ENCODE measurements at places on chromosomes 16 and 17.

- DNase-seq: no peak
These were observed 22.2 kb downstream of the TAC4 start for GRCh38 chr17:49825645-49826044.

DNA sequence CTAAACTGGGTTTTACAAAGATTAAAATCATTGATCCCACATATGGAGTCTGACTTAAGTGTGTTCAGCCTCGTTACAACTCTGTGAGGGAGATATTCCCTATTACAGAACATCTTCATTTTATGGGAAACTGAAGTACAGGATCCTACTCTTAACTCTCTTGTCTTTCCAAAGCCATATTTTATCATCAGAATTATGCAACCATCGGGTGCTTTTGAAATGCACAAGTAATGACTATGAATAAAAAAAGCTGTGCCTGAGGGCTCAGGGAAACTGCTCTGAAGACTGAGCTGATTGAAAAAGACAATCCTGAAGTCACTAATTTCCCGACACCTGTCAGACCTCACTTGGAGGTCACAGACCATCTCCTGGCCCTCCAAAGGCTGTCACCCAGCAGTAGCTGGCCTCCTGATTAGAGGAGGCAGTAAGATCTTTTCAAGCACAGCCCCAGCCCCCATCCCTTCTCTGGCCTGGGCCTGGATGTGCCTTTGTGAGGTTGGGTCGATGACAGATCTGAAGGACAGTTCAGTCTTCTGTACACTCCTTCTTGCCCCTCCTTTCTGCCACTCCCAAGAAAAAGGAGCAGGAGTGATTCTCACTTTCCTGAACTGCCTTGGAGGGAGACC is 5.6 kb downstream of the AKAP1 start:
- DNase-seq: peak; percentile 72

DNA sequence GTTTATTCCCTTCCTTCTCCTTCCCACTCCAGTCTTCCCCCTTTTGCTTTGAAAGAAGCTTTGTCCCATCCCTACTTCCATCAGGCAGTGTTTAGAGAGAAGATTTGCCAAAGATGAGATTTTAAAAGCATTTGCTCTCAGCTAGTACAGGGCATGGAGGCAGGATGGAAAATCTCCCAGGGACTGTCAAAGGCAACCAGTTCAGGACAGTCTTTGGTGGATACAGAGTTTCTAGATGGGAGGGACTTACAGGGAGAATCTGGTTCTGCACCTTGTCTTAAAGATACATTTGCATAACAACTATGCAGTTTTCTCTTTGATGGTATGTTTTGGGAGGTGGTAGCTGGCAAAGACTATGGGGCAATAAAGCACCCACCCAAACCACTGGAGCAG is 26.2 kb downstream of the CHD9 start:
- no peak for DNase-seq

GRCh38 chr16:89175280-89176146 is 4.0 kb downstream of the CDH15 start:
- no peak for DNase-seq

DNA sequence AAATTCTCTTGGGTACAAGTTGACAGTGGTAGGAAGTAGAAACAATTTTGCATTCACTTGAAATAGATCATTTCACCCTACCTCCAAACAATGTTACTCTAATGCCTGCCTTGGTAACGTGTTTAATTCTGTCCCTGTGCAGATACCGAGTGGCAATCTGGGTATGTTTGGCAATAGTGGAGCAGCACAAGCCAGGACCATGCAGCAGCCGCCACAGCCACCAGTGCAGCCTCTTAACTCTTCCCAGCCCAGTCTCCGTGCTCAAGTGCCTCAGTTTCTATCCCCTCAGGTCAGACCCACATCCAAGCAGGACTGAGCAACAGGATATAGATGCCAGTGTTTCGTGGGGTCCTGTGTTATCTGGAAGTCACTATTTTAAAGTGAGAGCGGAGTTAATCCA is 49.3 kb downstream of the TMC6 start:
- DNase-seq: no peak

DNA sequence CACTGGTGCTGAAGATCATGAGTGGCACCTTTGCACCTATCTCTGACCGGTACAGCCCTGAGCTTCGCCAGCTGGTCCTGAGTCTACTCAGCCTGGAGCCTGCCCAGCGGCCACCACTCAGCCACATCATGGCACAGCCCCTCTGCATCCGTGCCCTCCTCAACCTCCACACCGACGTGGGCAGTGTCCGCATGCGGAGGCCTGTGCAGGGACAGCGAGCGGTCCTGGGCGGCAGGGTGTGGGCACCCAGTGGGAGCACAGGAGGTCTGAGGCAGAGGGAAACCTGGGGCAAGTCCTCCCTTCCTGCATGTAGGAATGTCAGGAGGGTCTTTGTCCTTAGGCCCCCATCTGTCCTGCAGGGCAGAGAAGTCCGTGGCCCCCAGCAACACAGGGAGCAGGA is 6.5 kb upstream of the TRAF4 start:
- no peak for DNase-seq

- no peak for DNase-seq
These were observed 15.0 kb upstream of the GSE1 start for GRCh38 chr16:85598141-85598540.

- no peak for DNase-seq
These were observed 405.6 kb upstream of the TOM1L1 start for GRCh38 chr17:54494721-54495715.

GRCh38 chr17:76658242-76658662 is 14.7 kb upstream of the ST6GALNAC1 start:
- no peak for DNase-seq

GRCh38 chr16:28140788-28141618 is 70.8 kb downstream of the XPO6 start:
- DNase-seq: peak; percentile 78

- DNase-seq: no peak
These were observed 40.8 kb upstream of the BPTF start for GRCh38 chr17:67784364-67785121.

- no peak for DNase-seq
These were observed 99.4 kb upstream of the CACNG3 start for GRCh38 chr16:24156777-24157176.

DNA sequence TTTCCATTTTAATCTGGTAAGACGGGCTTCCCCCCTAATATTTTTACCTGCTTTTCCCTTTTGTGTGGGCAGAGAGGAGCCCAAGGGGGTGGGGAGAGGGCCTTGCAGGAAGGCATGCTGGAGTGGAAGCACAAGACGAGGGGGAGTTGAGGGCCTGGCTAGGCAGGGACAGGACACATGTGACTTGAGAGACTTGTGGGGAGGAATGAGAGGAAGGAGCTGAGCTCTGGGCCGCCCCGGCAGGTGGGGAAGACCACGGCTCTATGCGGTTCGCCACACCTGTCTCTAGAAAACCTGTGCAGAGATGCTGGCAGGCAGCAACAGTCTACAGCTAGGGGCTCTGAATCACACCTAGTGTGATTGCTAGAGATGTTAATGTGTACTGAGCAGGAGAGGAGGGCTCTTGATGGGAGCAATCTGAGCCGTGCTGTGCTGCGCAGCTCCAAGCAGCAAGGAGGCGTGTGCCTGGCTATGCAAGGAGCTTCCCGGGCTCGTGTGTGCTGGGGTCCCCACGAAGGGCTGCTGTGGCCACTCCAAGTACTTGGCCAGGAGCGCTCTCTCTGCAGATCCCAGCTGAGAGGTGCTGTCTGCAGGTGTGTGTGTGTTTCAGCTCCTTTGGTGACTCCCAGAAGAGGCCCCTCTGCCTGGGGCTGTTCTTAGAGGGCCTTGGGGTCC is 50.2 kb downstream of the PDPK1 start:
- no peak for DNase-seq

DNA sequence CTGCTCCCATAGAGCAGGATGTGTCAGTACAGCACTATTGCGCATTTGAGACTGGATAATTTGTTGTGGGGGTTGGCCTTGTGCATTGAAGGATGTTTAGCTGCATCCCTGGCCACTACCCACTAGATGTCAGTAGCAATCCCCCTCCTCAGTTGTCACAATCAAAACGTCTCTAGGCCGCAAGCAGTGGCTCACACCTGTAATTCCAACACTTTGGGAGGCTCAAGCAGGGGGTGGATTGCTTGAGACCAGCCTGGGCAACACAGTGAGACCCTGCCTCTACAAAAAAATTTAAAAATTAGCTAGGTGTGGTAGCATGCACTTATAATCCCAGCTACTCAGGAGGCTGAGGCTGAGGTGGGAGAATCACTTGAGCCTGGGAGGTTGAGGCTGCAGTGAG is 48.4 kb downstream of the CENPV start:
- peak; percentile 8 for DNase-seq

DNA sequence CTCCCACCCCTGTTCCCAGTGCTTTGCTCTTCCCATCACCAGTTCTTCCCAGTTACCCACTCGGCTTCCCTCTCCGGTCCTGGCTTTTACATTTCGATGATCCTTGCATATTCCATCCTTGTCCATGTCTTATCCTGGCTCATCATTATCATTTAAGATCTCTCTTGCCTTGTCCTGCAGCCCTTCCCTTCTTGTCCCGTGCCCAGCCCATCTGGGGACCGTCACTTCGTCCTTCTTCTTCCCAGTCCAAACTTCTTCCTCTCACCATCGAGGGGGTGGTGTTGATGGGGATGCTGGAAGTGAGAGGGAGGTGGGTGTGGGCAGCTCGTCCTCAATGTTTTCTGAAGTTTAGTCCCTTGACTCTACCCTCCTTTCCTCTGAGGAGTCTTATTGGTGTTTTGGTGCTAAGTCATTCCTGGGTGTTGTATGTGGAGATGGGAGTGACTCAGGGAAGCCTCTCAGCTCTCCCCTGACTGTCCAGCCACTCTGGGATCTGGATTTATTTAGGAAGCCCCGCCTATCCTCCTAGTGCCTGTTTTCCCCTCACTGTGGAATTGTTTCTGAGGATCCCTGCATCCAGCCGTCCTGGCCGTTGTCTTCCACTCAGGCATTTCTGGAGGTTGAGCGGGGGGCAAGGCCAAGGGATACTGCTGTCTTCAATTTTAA is 975 bp downstream of the SNX29 start:
- DNase-seq: no peak

- DNase-seq: no peak
These were observed 13.9 kb upstream of the CSNK2A2 start for GRCh38 chr16:58211846-58212245.

DNA sequence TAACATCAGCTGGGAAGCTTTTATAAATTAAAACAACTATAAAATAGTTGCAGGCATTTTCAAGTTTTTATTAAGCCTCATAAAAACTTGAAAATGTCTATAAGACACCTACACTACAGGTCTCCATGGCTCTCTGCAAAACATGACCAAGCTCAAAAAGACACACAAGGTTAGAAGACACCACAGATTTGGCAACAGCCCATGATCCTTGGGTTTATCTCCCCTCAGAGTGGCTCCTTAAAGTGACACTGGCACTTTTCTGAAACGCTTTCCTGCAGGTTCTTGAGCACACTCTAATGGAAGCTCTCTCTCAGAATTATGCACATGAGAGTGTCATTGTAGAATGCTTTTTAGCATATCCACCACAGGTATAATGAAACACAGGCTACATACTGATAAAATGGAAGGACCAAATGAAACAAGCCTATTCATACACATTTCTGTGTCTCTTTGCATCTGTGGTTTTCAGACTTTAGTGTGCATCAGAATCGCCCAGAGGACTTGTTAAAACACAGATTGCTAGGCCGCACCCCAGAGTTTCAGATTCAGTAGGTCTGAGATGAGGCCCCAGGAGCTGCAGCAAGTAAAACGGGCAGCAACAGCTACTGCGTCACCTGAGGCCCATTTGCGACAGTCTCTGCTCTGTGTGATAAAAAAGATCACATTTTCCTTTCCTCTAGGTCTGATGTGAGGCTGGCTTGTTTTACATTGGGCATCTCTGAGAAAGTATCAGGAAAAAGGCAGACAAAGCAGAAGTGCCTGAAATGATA is 75.0 kb upstream of the WSB1 start:
- no peak for DNase-seq

All from inflammatory macrophage treated with lipopolysaccharide for 4 hours (primary cell).